Fibroblast of skin of left biceps (primary cell): ENCODE measurements at places on chromosomes 3 and 15.

- DNase-seq: no peak
These were observed 509.3 kb downstream of the OCA2 start for GRCh38 chr15:27589782-27590181.

GRCh38 chr3:4153771-4154170 lies 149.4 kb upstream of the SETMAR start:
- no peak for DNase-seq

- DNase-seq: no peak
These were observed 467.8 kb downstream of the MECOM start for GRCh38 chr3:169195672-169196071.

DNA sequence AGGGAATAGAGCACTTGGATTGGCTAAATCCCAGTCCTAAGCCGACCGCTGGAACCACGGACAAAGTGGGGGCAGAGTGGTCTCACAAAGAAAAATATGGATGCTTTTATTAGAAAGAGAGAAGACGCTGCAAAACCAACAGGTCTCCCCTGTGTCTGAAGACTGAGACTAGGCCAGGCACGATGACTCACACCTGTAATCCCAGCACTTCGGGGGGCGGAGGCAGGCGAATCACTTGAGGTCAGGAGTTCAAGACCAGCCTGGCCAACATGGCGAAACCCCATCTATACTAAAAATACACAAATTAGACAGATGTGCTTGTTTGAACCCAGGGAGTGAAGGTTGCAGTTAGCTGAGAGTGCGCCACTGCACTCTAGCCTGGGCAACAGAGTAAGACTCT lies 61.8 kb downstream of the ZDHHC19 start:
- DNase-seq: no peak

- no peak for DNase-seq
These were observed 49.0 kb upstream of the FGD5 start for GRCh38 chr3:14769544-14770325.

- DNase-seq: no peak
These were observed 24.8 kb downstream of the MRAS start for GRCh38 chr3:138373087-138373735.

GRCh38 chr3:65246561-65246960 lies 558.8 kb upstream of the ADAMTS9 start:
- no peak for DNase-seq

GRCh38 chr15:75599401-75599800 lies 20.3 kb upstream of the PTPN9 start:
- DNase-seq: no peak
